GM23338 (cell line): ENCODE measurements at places on chromosomes 16 and 17.

GRCh38 chr16:1687427-1688316 lies 9.6 kb downstream of the JPT2 start:
- DNase-seq = no peak

DNA sequence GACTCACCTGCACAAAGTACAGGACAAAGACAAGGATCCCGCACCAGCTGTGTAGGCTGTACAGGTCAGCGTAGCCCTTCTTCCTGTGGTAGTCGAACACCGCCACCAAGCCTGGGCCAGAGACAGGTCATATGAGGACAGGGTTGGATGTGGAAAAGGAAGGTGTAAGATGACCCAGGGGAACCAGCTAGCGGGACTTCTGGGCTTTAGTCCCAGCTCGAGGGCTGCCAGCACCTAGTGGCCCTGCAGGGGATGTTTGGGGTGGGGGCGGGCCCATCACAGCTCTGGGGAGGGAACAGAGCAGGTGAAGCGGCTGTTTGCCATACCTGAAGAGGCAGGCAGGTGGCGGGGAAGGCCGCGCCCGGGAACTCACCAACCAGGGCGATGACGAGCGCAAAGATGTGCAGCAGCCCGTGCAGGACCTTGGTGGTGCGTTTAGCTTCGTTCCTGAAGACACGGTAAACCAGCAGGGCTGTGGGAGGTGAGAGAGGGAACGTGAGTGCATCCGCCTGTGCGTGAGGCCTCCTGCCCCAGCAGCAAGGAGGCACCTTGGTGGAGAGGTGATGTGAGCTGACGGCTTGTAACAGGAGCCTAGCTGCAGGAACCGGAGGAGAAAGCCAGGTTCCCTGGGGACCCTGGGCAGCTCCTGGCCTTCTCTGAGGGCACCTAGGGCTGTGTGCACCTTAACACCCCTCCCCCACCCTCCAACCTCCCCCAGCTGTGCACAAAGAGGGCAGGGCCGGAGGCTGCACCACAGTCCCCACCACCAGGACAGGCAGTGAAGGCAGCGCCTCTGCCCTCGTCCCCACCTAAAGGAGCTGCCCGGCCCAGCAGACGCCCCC lies 10.2 kb downstream of the CYB561 start:
- DNase-seq = peak; percentile 84

DNA sequence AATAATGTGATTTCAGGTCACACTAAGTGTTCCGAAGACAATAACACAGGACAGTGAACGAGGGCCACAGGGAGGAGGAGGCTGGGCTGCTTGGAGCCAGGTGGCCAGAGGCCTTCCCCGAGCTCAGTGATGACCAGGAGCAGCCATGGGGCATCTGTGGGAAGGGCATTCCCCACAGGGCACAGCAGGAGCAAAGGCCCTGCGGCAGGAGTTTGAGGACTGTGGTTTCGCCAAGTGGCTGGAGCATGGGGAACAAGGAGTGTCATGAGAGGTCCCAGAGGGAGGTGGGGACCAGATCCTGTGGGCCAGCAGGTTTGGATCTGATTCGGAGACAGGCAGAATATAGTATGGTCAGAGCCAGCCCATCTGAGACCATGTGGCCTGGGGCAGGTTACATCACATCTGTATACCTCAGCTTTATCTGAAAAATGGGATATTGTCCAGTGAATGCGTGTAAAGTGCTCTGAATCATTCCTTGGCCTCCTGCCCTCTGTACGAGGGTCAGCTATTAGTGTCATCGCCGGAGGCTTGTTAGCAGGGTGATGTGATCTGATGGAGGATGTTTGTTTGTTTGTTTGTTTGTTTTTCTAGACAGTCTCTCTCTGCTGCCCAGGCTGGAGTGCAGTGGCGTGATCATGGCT lies 176.8 kb downstream of the KATNIP start:
- no peak for DNase-seq

- DNase-seq = no peak
Measured at GRCh38 chr16:8804313-8804712, 6.7 kb downstream of the PMM2 start.

GRCh38 chr16:89103781-89104180 lies 10.1 kb downstream of the ACSF3 start:
- no peak for DNase-seq

DNA sequence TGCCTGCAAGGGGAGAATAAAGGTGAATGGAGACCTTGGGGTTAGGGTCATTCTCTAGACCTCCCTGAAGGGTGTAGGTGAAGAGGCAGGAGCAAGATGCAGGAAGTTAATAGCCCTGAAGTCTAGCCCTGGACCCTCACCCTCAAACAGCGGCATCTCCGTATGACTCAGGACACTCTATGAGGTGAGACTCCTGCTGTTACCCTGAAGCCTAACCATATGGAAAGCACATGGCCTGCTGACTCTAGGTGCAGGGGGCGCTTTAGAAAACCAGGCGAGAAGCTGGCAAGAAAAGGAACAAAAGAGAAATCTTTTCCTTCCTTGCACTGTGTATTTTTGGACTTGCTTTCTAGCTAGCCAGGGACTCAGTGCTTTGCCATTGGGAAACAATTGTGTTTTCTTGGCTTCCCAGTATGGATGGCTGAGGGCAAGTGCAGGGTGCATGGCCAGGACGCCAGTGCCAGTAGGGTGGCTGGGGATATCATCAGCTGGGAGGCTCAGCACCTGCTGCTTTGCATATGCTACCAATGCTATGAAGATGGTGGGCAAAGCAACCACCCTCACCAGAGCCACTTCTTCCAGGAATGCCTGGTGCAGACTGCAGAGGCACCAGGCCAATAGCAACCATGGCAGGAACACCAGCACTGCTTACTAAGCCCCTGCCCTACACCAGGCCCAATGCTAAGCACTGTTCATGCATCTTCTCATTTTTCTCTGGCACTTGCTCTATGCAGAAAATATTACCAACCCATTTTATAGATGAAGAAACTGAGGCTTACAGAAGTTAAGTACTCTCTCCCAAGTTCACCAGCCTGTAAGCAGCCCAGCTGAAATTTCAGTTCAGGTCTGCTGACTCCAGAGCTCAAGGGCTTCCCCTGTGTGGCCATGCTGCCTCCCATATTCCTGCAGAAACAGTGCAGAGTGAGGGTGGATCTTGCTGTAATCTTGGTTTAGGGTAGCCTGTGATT lies 425.1 kb downstream of the SLC39A11 start:
- no peak for DNase-seq

- no peak for DNase-seq
Measured at GRCh38 chr17:10099051-10099571, 99.3 kb downstream of the GAS7 start.
